ENCODE measurements at places on chromosomes 7 and 10.

DNA sequence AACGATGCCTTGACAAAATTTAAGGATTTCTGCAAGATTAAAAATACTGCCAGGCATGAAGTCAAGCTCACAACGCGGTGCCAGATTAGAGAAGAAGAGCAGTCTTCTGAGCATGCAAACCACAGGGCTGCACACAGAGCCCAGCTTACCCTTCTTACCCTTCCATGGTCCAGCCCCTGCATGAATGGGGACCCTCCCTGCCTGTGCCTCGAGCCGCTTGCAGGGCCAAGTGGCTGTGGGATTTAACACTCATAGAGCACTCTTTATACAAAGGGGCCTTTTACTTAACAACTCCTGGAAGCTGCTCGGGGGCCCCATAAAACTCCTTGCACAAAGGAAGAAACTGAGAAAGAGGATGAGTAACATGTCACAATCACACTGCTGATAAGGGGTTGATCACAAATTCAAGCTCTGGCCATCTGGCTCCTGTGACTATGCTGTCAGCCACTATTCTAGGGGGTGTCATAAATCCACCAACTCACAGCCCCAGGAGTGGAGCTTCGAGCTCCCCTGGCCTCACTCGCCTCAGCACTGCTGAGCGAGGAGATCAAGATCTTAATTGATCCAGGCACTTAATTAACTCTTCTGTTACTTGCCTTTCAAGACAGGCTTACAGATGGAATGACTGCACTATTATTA, 514.8 kb downstream of the TNS3 start:
- no peak for DNase-seq

DNA sequence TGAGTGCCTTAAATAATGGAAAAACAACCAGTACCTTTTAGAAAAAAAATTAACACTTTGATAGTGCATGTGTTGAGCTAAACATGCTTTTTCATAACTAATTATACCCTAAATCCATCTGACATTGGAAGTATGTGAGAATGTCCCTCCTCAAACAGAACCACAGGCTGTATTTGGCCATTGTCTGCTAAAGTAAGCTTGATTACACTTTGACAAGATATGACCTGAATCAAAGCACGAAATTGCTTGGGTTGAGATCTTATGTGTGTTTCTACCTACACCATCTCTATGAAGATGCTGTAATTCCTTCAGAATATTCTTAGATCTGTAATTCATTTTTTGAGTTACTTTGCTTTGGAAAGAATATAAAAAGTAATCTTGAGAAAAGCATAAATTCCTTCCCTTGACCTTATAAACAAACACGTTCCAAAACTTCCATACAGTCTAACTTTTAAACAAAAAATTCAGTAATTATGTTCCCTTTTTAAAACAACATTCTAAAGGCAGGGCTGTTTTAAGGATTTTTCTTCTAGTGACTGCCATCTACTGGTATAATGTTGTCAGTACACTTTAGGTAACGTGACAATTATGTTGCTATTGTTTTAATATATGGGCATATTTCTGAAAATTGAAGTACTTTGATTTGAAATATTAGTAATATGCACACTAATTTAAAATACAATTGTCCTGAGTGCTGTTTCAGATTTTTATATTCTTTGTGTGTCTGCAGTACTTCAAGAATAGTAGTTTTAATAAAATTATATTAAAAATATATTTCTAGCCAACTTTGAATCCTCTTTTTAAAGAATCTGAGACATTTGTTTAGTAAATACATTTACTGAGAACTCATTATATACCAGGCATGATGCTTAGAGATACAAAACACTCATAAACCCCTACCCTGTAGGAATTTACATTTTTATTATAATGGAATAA, 20.9 kb downstream of the CD36 start:
- no peak for DNase-seq

GRCh38 chr10:31157123-31158010, 125.7 kb upstream of the ZNF438 start:
- no peak for DNase-seq

DNA sequence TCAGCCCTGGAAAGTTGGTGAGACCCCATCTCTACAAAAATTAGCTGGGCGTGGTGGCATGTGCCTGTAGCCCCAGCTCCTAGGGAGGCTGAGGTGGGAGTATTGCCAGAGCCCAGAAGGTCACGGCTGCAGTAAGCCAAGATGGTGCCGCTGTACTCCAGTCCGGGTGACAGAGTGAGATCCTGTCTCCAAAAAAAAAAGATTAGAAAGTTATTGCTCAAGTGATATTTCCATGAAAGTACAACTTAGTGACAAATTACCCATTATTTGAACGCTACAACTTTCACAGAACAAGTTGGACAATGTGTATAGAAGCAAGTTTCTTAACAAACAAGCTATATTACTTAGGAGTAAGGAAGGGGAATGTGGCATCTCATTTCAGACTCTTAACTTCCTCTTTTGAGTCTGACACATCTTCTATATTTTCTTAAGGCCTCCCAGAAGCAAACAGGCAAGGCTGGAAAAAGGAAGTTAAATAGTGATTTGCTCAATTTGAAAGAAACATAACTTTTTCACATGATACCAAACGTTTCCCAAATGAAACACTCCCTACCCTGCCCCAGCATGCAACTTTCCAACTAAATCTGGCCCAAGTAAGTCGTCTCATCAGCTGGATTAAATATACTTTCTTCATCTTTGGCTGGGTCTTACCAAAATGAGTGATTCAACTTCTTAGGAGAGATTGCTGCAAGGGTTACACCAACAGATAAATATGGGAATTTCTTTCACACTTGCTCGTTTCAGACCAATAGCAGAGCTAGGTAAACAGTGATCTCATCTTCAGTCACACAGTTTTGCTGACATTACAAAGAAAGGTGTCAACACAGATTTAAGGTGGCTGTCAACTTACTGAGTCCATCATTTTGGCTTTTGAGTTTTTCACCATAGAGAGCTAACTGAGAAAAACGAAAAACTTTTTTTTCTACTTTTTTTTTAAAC, 66.3 kb upstream of the KLF6 start:
- no peak for DNase-seq

- DNase-seq = no peak
Measured at GRCh38 chr10:71228875-71229675, 16.7 kb downstream of the UNC5B start.

DNA sequence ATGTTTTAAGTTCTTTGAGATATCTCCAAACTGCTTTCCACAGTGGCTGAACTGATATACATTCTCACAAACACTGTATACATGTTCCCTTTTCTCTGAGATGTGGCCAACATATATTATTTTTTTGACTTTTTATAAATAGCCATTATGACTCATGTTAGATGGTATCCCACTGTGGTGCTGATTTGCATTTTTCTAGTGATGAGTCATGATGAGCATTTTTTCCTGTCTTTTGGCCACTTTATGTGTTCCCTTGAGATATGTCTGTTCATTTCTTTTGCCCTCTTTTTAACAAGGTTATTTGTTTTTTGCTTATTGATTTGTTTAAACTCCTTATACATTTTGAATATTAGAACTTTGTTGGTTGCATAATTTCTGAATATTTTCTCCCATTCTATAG, 1055.1 kb downstream of the NXPH1 start:
- DNase-seq = no peak

GRCh38 chr7:104241135-104241534, 33.3 kb upstream of the ORC5 start:
- DNase-seq = no peak

GRCh38 chr7:80412842-80413241, 99.0 kb downstream of the GNAT3 start:
- DNase-seq = no peak

GRCh38 chr10:129963641-129964501, at the start of gene EBF3:
Gene EBF3 (minus strand): TSS chr10:129964274. CDS start chr10:129963768, 506 bp downstream.
- DNase-seq = peak; percentile 58

- no peak for DNase-seq
Measured at GRCh38 chr7:156006024-156006423, 193.8 kb upstream of the SHH start.

- no peak for DNase-seq
Measured at GRCh38 chr7:135186841-135187253, 16.3 kb upstream of the CYREN start.

- DNase-seq = no peak
Measured at GRCh38 chr7:121157341-121157751, 168.8 kb downstream of the CPED1 start.

DNA sequence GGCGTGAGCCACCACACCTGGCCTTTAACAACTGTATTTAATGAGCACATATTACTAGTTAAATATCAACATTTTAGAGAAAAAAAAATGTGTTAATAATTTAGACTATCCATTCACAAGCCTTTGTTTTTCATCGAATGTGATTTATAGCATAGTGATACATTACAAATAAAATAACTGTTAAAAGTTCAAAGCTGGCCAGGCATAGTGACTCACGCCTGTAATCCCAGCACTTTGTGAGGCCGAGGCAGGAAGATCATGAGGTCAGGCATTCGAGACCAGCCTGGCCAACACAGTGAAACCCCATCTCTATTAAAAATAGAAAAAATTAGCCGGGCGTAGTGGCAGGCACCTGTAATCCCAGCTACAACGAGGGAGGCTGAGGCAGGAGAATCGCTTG, 72.7 kb downstream of the HACD1 start:
- no peak for DNase-seq

DNA sequence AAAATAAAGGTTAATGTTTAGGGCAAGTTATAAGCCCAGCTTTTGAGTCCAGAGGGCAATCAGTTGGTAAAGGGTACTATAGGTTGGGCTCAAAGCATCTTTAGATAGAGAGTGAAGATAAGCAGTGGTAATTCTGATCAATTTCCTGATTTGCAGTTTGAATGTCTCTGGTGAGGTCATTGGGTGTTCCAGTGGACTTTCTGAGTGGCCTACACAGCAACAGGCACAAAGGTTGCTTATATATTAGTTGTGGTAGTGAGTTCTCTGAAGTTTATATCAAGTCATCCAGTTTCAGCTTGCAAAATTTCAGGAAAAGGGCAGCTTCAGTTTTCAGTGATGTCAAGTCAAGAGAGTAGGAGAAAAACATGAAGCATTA, 29.1 kb downstream of the GIMAP5 start:
- no peak for DNase-seq

- no peak for DNase-seq
Measured at GRCh38 chr7:7585241-7585928, 18.7 kb downstream of the MIOS start.
